ENCODE measurements at places on chromosomes 12 and 14. TPM values are rescaled to one million over a fixed set of nuclear protein-coding genes. Genes with fewer than 3 reads are reported as not detected.

Gene BMAL2
- polyA plus RNA-seq: 20.4 TPM

DNA sequence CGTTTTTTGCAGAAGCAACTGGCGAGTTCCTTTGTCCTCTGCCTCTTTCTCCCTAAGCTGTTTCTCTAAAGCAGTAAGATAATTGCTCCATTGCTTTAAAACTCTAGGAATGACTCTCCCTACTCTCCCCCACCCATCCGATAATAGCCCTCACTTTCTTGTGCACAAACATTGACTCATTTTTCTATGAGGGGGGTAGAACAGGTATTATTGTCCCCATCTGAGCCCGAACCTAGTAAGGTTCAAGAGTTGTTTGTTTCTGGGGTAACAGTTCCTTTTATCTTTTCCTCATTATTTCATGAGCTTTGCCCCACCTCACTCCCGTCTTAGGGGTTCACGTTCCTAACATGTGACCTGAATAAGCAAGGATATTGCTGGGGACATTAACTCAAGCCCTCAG is 190.6 kb downstream of the EMP1 start:
- DNase-seq: no peak

- no peak for DNase-seq
These were observed 308.0 kb downstream of the SLC6A15 start for GRCh38 chr12:84604551-84604950.

DNA sequence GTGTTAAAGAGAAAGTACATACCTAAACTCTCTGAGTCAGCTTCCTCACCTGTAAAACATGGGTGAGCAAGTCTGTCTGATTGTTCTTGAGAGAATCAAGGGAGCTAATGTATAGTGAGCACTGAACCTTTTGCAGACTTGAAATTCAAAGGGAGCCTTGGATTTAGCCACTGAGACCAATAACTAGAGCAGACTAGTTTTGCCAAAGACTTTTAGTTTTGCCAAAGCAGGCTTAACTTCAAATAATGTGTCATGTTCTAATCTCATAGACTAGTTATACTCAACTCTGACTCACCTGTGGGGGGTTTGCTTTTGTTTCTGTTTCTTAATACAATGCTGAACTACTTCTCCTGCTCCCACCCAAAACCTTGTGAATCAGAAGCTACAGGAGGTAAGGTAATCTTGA is 123.7 kb downstream of the SLC25A21 start:
- peak; percentile 88 for DNase-seq

- DNase-seq: no peak
These were observed 21.0 kb downstream of the FGD4 start for GRCh38 chr12:32420356-32420755.

Gene NUAK1
- polyA plus RNA-seq: 13.7 TPM

Gene LPAR5
- 12.8 TPM for polyA plus RNA-seq

Measured in foreskin keratinocyte (primary cell).